NCI-H1436 (cell line): ENCODE measurements at places on chromosomes 1 and 21.

- peak; percentile 67 for DNase-seq
Observed at GRCh38 chr1:12177999-12178441, 11.2 kb downstream of the TNFRSF1B start.

- DNase-seq, result peak; percentile 64
Observed at GRCh38 chr1:50976890-50977574, 7.0 kb downstream of the CDKN2C start.

- no peak for DNase-seq
Observed at GRCh38 chr1:42679364-42679983, 2.7 kb upstream of the YBX1 start.

DNA sequence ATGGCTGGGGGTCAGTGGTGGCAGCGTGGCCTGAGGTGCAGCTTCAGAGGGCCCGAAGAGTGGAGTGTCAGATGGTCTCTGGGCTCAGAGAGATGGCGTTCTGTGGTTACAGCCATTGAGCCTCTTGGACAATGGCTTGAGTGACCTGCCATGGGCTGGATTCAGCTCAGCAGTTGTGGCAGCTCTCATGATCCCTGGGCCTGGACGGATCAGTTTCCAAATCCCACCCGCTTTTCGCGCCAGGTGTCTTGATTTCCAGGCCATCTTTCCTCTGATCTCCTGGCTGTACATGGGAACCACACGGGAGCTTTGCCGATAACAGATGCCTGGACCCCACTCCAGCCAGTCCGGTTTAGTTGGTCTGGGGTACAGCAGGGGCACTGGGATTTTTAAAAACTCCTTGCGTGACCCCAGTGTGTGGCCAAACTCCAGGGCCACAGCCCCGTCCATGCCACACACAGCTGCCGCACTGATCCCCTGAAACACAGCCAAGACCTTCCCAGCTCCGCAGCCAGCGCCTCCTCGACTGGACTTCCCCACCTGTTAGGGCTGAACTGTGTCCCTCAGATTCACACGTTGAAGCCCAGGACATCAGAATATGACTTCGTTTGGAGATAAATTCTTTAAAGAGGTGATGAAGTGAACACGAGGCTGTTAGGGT lies 67.9 kb downstream of the ATP5PO start:
- DNase-seq, result no peak

DNA sequence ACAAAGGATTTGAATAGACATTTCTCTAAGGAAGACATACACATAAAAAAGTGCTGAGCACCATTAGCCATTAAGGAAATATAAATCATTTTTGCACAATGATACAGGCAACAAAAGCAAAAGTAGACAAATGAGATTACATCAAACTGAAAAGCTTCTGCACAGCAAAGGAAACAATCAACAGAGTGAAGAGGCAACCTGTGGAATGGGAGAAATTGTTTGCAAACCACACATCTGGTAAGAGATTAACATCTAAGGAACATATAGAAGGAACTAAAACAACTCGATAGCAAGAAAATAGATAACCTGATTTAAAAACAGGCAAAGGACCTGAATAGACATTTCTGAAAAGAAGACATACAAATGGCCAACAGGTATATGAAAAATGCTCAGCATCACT lies 57.5 kb downstream of the ZSCAN20 start:
- DNase-seq, result no peak
